ENCODE measurements at places on chromosomes 11 and 22.

DNA sequence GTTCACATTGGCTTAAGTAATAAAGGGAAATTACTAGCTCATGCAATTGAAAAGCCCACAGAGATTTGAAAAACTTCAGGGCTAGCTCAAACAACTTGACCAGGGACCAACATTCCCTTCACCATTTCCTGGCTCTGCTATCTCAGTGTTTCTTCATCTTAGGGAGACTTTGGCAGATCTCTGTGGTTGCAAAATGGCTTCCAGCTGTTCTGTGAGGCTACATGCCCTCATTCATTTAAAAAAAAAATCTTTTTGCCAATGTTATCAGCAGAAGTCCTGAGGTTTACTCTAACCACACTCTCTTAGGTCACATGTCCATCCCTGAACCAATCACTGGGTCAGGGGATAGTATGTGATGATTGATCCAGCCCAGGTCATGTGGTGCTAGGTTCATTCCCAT lies 13.9 kb upstream of the RASSF10 start:
- no peak for DNase-seq

GRCh38 chr11:14374922-14375830 lies 16.2 kb upstream of the RRAS2 start:
- no peak for DNase-seq

GRCh38 chr11:34084637-34085036 lies 20.8 kb upstream of the NAT10 start:
- DNase-seq, result no peak

DNA sequence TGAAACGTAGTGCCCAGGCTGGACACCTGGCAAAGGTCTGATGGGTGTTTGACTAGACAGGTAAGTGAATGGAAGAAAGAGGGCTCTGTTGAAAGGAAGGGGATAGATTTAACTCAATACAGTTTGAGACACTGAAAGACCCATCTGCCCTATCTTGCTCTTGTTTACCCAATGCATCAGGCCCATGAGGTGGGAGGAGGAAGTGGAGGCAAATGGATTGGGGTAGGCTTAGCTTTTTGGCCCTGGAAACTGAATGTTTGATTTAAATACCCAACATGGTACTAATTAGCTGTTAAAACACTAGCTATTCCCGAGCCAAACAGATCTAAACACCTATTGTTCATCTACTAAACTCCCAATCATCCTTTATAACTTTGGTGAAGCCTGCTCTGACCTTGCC lies 3.5 kb upstream of the UVRAG start:
- no peak for DNase-seq

DNA sequence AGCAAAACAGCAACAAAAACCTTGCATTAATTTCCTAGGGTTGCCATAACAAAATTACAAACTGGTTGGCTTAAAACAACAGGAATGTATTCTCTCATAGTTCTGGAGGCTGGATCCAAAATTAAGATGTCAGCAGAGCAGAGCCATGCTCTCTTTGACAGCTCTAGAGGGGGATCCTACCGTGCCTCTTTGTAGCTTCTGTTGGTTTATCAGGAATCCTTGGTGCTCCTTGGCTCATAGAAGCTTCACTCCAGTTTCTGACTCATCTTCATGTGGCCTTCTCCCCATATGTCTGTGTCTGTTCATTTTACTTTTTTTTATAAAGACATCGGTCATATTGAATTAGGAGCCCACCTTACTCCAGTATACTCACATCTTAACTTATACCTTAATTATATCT lies 90.5 kb upstream of the POU2AF2 start:
- peak; percentile 41 for DNase-seq

DNA sequence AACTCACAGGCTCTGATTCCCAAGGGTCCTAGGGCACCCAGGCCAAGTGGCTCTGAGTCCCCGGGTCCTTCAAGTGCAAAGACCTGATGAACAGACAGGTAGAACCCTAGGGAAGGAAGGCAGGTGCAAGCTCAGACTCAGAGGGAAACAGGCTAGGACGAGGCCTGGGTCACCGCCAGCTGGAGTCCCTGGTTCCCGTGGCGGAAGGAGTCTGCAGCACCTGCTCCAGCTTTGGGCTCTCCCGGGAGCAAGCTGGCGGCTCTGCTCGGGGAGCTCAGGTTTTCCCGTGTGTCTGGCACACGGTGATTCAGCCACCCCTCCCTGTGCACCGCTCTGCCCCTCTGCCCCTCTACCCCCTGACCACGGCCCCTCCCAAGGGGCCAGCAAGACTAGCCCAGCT lies 59.8 kb downstream of the WNT7B start:
- DNase-seq, result no peak

DNA sequence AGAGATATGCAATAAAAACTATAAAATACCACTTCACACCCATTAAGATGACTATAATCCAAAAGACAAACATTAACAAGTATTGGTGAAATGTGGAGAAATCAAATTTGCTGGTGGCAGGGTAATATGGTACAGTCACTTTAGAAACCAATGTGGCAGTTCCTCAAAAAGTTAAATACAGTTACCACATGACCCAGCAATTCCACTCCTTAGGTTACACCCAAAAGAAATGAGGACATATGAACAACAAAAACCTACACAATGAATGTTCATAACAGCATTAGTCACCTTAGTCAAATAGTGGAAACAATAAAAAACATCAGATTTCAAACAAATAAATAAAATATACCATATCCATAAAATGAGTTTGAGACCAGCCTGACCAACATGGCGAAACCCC lies 52.6 kb downstream of the RDX start:
- no peak for DNase-seq

Measured in HCEC 1CT (cell line).